Stimulated activated CD4-positive, alpha-beta T cell treated with anti-CD3 and anti-CD28 coated beads, Interleukin-15, amount 100 ng/mL, for 24 hours (primary cell): ENCODE measurements at places on chromosomes 1 and 21.
A peak's percentile ranks its signal among the peaks of the same experiment; 100 is the strongest.

DNA sequence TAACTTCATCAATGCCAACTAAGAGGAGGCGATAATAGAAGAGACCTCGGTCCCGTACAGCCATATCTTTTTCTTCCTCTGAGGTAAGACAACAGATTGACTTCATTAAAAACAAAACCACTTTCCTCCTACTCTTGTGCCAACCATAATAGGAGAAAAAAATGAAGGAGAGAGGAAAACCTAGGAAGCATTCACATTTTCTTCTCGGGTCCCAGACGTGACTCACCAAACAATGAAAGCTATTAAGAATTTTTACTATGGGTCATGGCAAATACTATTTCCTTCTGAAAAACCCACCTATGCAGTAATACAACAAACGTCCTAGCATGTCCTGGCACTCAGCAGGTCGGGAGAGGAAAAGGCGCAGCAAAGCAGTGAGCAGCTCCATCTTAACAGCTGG, 8.6 kb upstream of the BCL2L15 start:
- no peak for DNase-seq

DNA sequence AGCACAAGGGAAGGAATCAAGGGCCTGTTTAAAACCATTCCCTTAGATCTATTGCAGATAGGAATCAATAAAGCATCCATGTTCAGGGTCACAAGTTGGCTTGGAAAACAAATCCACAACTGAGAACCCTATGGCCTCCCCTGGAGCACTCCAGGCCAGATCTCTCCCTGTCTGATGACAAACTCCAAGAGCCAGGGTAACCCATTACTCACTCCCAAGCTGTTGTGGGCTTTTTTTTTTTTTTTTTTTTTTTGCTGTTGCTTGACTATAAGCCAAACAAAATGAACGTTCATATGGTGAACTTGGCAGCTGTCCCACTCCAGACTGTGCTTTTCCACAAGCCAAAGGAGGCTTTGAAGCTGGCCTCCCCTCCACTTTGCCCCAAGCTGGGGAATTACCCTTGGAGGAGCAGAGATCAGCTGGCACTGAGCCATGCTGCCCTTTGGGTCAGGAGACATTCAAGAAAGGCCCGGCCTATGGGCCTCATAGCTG, 35.7 kb upstream of the VAV3 start:
- DNase-seq: no peak

GRCh38 chr1:174815474-174815908, 184.3 kb upstream of the CACYBP start:
- DNase-seq: no peak

DNA sequence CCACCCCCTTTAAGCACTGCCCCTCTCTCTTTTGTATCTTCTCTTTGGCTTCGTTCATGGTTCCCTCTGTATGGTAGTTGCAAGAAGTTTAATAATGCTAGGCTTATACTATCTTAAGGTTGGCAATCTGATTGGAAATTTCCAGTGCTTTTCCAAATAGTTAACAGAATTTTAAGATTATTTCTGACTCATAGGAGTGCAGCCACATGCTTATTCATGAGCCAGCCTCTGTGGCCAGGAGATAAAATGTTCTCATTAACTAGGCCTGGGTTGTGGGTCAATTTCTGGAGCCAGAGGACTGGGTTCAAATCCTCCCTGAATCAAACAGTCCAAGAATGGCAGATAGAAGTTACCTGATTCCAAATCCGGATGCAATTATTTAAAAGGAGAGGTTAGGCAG, 103.1 kb downstream of the ATP6V1G3 start:
- no peak for DNase-seq

DNA sequence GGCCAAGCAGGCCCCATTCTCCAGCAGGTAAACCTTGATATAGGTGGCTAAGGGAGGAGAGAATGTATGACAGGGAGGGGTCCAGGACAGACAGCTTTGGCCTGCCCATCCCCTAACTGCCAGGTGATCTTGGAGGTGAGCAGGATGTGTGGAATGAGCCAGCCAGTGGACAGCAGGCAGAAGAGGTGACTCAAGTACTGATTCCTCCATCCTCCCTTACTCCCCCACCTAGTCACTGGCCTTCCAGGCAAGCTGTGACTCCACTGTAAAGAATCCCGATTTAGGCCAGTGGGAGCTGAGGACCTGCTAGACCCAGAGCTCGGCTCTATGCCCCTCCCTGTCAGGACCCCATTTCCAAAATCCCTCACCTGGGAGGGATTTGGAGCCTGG, 36.6 kb downstream of the RIMS3 start:
- DNase-seq: no peak

- peak; percentile 29 for DNase-seq
These were observed 113.1 kb downstream of the SLC45A1 start for GRCh38 chr1:8431019-8431418.

DNA sequence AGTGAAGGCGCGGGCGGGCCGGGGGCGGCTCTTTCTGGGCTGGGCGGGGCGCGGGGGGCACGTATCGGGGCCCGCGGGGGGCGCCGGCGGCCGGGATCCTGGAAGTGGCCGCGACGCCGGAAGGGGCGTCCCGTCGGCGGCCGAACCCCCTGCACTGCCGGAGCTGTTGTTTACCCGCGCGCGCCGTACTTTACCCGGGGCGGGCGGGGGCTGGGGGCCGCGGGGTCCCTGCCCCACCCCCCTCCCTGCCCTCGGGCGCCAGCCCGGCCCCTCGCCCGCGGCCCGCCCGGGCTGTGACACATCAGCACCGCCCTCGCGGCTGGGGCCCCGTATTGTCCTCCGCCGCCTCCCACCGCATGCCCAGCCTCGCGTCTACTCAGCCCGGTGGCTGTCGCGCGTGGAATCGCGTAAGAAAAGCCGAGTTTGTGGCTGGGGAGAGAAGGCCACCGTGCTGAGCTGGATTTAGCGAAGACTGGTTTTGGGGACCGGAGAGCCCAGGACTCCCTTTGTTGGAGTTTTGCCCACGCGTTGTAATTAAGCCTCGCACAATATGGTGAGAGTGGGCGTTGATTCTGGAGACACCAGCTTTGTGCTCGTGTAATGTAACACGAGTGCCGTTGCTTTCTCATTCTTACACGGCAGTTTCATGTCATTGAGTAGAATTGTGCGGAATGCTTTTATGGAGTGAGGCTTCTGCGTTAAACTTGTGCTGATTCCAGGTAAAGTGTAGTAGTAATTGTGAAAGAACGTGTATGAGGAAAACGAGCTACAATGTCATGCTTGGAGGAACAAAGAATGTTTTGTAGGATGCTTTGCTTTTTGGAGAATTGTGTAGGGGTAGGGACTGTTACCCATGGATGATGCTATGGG, 559 bp downstream of the BACH1 start:
- peak; percentile 79 for DNase-seq

- DNase-seq: no peak
These were observed 67.6 kb downstream of the CASZ1 start for GRCh38 chr1:10728595-10729410.

DNA sequence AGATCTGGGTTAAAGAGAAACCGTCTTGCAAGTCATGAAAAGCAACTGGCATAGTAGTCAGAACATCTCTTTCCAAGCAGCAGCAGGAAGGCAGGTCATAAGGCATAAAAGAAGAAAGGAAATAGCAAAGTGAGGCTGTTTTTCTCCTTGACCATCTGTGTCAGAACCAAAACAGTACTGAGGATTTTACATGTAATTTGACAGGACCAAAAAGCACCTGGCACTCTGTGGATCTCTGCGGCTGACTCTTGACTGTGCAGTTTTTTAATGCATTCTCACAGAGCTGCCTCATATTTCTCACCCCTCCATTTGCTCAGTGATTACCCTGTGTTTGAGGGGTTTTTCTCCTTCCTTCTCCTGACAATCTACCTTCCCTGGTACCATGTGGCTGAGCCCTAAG, 17.7 kb downstream of the TBX15 start:
- no peak for DNase-seq

DNA sequence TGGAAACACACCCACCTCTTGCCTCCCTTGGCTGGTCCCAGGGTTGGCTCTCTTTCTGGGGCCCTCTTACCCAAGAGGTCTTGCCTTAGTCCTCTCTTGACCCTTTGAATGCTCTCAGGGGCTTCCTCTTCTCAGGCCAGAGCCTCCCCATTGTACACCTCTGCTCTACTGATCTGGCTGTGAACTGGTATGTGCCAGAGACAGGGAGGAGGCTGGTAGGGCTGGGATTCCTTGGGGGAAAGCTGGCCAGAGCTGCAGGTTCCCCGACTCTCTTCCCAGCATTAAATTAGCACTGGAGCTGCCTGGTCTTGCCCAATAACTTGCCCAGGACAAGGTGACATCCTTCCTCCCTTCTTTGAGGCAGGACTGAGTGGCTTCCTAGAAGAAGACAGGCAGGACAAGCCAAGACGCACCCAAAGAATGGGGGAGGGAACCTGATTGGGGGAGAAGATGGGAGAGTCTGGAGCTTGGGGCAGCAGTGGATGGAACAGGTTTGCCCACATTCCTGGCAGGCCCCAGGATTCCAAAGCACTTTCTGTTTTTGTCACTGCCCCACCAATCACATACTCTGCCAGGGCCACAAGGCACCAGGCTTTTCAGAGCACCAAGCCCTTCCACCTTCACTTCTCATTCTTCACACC, 37.2 kb upstream of the CITED4 start:
- DNase-seq: no peak
